ENCODE measurements at places on chromosomes 5 and 9.

DNA sequence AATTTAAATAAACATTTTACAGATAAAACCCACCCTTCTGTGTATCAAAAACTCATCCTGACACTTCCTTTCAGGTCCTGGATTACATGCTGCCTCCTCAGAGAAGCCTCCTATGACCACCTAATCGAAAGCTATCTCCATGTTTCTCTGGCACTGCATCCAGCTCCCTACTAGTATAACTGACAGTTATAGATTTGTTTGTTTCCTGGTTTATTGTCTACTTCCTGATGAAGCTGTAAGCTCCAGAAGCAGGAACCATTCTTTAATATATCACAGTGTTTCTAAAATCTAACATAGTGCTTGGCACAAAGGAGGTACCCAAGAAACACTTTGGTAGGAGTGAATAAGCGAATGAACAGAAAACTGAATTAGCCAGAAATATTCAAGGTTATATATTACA is 270.4 kb downstream of the EFNA5 start:
- DNase-seq = no peak

DNA sequence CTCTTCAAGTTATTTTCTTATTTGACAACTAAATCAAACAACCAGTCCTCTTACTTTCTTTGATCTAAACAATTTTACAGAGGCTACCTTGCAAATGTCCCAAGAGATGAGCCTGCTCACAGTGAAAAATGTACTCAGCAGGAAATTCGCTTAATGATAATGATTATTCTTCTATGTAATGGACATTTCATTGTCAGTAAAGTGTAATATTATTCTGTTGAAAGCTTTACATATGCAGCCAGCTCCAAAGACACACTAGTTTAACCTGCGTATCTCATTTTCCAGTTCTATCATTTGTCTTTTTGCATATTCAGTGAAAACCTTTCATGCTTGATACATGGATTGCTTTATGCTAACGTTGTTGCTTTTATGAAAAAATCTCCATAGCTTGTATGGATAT is 758.7 kb upstream of the ZNF608 start:
- no peak for DNase-seq

- DNase-seq = no peak
These were observed 194.6 kb upstream of the ACTBL2 start for GRCh38 chr5:57677235-57677634.

DNA sequence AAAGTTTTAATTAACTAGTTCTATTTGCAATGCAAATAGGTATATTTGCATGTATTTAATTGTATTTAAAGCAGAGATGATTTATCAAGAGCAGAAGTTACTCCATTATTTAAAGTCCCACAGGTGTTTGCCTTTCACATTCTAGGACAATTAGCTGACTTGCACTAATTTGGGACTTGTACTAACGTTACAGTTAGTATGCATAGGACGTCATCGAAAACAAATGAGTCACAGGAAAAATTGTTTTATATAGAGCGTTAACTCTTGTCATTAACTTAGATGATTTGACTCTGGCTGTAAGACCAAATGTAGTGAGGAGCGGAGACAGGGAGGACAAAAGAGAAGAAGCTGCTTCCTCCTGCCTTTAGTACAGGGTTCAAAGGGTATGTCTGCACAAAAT is 126.1 kb upstream of the IFNE start:
- DNase-seq = no peak

DNA sequence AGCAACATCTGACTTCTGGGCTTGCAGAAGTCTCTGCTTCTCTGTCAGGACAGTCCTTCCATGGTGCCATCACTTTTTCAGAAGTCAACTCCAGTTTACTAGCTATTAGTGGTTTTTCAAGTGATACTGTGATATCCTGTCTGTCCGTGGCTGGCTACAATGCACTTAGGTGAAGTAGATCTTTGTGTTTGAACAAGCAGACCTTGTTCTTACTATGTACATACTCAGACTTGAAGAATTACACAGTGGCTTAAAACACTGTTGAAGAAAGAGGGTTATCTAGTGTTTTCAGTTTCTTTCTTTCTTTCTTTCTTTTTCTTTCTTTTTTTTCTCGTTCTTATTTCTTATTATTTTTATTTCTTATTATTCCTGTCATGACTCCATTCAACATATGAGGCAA is 228.7 kb downstream of the NTRK2 start:
- DNase-seq = no peak

GRCh38 chr9:37988602-37989001 is 80.4 kb downstream of the SHB start:
- no peak for DNase-seq

- DNase-seq = no peak
These were observed 78.9 kb downstream of the NSUN2 start for GRCh38 chr5:6553972-6554371.

GRCh38 chr9:115240676-115241075 is 122.7 kb upstream of the TNC start:
- no peak for DNase-seq

DNA sequence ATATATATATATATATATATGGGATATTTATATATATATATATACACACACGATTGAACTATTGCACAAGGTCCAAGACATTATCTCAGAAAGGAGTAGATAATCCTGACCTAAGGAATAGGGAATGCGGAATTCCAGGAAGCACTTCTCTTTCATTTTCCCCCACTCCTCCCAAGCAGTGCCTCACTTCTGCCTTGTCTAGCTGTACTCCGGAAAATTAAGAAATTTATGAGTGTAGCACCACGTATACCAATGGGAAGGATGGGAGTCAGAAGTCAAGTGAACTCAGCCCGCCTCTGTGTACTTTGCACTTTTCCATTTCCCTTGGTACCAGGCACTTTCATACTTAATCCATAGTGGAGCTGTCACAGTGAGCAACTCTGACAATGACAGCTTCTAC is 10.9 kb downstream of the SLC36A1 start:
- DNase-seq = no peak

GRCh38 chr9:89522959-89523285 is 25.0 kb upstream of the SEMA4D start:
- DNase-seq = no peak

DNA sequence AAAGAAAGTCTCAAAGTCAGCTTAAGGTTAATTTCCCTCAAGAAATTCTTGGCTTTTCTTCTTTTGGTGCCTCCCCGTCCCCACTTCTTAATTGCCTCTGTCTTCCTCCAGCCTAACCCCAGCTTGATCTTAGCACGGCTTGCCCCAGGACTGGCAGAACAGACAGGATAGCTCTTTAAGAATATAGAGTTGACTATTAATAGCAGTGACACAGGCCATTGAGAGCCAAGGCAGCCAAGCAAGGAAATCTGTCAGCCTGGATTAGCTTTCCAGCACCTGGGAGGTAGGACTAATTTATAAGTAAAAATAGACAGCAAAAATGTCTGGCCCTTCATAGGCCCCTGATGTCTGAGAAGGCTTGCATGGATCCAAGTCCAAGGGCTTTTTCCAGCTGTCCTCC is 384.6 kb upstream of the SLC30A5 start:
- no peak for DNase-seq

GRCh38 chr5:175001876-175002645 is 277.7 kb downstream of the MSX2 start:
- no peak for DNase-seq

DNA sequence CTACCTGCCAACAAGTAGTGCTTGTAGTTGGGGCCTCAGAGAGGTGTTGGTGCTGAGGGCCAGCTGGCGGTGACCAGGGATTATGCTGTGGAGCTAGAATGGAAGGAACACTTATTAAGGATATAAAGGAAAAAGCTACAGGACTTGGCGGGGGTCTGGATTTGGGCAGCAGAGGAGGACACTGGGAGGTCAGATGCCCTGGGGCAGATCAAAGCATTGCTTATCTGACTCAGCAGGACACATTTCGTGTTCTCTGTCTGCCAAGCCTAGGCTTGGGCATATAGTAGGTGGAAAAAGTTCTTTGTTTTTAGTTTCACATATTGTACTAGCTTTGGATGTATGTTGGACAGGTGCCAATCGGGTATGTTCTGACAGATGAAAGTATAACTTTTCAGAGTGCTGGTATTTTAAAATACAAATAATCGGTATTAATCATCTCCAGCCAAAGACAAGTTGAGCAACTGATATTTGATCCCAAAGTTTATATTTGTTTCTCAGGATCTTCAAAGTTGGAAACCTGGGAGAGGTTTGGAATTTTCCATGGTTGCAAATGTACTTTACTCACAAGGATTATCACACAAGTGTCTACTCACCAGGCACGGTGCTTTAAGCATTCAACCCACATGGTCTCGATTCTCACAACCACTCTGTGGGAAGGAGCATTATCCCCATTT is 69.4 kb downstream of the IQGAP2 start:
- peak; percentile 61 for DNase-seq

DNA sequence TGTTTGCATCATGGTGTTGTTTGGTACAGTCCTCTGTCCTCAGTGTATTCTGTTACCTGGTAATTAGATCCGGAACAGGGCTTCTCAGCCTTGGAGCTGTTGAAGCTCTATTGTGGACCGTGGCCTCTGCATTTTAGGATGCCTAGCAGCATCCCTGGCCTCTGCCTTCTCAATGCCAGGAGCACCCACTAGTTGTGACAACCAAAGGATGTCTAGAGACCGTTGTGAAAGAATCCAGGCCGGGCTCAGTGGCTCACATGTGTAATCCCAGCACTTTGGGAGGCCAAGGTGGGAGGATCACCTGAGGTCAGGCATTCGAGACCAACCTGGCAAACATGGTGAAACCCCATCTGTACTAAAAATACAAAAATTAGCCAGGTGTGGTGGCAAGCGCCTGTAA is 159.6 kb downstream of the CACNA1B start:
- peak; percentile 27 for DNase-seq

DNA sequence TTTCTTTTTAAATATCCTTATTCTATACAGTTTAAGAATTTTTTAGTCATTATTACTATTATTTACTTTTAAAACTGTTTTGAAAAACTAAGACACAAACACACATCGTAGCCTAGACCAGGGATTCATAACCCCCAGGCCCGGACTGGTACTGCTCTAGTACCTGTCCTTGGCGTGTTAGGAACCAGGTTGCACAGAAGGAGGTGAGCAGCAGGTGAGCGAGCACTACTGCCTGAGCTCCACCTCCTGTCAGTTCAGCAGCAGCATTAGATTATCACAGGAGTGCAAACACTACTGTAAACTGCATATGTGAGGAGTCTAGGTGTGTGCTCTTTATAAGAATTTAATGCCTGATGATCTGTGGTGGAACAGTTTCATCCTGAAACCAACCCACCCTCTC is 357.0 kb downstream of the PTPRD start:
- no peak for DNase-seq

GRCh38 chr5:137594717-137595116 is 95.6 kb upstream of the SPOCK1 start:
- no peak for DNase-seq

- no peak for DNase-seq
These were observed 100.5 kb upstream of the NMUR2 start for GRCh38 chr5:152505442-152506042.

GRCh38 chr9:136484153-136485048 is 1.6 kb upstream of the SEC16A start:
- peak; percentile 78 for DNase-seq

DNA sequence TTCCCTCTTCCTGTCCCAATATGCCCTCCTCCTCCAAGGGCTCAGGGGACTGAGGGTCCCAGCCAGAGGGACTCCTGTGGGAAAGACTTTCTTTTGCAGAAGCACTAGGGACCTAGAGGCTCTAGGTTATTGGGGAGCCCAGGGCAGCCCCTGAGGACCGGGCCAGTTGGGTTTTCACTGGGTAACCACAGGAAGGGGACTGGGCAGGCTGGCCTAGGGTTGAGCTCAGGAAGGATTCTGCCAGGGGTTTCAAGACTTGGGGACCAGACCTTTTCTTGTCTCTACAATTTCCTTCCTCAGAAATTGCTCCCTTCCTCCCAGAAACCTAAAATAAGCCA is 24.4 kb upstream of the HMCN2 start:
- DNase-seq = no peak

DNA sequence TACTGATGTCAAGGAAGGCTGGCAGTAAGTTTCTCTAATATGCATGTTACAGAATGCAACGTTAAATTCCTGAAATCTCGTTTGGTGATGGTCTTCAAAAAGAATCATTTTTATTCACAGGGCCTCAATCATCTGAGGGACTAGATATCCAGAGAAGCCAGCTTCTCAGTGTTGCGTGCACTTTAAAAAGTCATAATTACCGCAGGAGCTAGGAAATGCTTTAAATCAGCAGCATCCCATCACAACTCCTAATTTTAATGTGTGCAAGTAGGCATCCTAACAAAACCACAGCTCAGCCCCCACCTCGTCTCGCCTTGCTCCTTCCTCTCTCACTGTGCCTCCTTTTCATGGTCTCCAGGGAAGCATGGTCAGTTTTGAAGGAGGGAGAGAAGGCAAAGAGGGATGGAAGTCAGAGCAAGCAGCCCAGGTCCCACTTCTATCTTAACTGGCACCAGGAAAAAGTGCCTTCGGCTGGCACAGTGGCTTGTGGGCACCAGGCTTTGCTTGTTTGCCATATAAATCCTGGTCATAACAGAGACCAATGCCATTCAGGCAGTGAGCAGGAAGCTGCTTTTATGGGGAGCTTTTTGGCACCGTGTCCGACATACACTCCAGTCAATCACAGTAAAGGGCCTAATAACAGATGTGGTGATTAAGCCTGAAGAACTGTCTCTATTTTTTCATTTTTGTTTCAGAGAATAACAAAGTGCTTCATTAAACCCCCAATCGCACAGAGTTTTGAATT is 21.4 kb downstream of the MEGF10 start:
- no peak for DNase-seq

DNA sequence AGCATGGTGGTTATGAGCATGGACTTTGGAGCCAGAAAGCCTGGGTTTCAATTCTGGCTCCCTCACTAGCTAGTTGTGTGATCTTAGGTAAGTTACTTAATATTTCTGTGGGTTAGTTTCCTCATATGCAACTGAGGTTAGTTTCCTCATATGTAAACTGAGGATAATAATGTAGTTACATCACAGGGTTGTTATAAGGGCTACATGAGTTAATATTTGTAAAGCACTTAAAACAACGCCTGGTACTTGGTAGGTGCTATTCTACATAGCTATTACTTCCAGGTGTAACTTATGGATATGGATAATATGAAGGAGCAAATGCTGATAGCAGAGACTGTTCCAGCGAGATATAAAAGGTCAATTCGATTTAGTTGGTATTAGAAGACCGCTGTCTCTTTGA is 69.4 kb upstream of the POU5F2 start:
- no peak for DNase-seq
